ENCODE measurements at places on chromosomes 1 and 21.

DNA sequence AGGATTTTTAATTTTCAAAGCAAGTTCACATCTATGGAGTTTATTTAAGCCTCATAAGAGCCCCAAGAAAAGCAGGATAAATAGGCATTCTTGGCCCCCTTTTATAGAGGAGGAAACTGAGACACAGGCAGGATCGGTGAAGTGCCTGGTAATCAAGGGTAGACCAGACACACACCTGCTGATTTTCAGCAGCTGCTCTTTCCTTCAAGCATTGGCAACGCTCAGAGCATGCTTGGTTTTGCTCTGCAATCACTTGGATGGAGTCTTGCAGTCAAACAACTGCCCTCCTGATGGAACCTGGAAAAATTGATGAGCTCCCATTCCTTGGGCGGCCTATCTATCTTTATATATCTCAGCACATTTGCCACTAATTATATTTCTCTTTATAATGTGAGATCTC is 478.9 kb upstream of the CAMK1G start:
- no peaks in the 10 kb centered on the region for H3K27me3 ChIP-seq
- no peak for DNase-seq
- no peak overlapping the region for H3K27ac ChIP-seq
- H3K4me1 ChIP-seq: no peaks in the 10 kb centered on the region
- no peaks in the 10 kb centered on the region for H3K36me3 ChIP-seq

- no peak overlapping the region for H3K4me3 ChIP-seq
- H3K4me1 ChIP-seq: no peaks in the 10 kb centered on the region
- H3K36me3 ChIP-seq: no peaks in the 10 kb centered on the region
- no peak overlapping the region for H3K27ac ChIP-seq
Measured at GRCh38 chr1:164702216-164702615, 143.2 kb downstream of the PBX1 start.

DNA sequence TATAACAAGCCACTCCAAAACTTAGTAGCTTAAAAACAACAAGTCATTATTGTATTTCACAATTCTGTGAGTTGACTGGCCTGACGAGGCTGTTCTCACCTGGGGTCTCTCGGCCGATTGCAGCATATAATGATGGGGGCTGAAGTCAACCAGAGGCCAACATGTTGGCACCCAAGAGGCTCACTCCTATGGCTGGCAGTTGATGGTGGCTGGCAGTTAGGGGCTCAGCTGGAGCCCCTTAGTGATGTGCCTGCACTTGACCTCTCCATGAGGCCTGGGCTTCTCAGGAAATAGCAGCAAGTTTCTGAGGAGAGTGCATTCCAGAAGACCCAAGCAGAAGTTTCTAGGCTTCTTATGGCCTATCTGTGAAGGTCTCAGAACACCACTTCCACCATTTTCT is 459.4 kb downstream of the NPHP4 start:
- H3K36me3 ChIP-seq: no peaks in the 10 kb centered on the region
- H3K27ac ChIP-seq: no peak overlapping the region
- no peak for DNase-seq
- H3K27me3 ChIP-seq: peaks cover 6% of the 10 kb centered on the region
- no peak overlapping the region for H3K4me3 ChIP-seq

DNA sequence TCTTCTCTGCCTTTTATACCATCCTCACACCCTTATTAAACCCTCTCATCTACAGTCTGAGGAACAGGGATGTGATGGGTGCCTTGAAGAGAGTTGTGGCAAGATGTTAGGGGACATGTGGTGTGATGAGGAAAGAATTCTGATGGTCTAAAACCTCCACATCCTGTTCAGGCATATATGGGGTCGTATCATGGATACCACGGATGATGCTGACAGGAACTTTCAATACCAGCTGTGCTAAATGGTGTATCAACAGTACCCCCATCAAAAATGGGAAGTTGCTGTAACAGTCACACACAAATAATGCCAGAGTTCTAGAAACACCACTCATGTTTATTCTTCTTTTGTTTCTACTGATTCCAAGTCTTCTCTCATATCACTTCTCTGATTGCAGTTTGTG is 12.9 kb downstream of the OR2T6 start:
- H3K36me3 ChIP-seq: no peaks in the 10 kb centered on the region
- H3K27me3 ChIP-seq: peaks cover 6% of the 10 kb centered on the region
- H3K4me1 ChIP-seq: no peaks in the 10 kb centered on the region
- DNase-seq: no peak

DNA sequence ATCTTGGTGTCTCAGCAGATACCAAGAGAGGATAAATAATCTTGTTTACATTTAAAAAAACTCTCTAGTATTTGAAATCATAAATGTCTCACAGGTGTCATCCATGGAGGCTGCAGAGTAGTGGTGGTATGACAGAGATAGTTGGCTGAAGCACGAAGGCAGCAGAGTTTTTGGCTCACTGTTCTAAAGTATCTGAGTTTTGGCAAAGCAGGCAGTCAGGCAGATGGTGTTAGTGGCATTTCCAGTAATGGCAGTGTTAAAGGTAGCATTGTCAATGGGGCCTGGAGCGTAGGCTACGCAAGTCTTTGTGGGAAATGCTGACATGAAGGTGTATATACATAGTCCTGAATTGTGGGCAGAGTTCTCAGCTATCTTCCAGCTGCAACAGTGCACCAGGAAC is 68.5 kb upstream of the HSD17B7 start:
- H3K4me1 ChIP-seq: no peaks in the 10 kb centered on the region
- no peak overlapping the region for H3K4me3 ChIP-seq
- no peak for DNase-seq

DNA sequence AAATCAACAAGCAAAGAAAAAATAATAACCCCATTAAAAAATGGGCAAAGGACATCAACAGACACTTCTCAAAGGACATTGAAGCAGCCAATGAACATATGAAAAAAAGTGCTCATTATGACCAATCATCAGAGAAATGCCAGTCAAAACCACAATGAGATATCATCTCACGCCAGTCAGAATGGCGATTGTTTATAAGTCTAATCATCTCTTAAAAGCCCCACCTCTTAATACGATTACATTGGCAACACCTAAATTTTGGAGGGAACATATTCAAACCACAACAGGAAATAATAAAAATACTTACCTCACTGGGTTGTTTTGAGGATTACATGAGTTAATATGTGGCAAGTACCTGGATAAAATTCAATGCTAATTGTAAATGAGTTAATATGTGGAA is 57.1 kb upstream of the PLPPR4 start:
- H3K36me3 ChIP-seq: no peaks in the 10 kb centered on the region
- no peak overlapping the region for H3K4me3 ChIP-seq
- DNase-seq: no peak
- H3K27ac ChIP-seq: no peak overlapping the region
- no peaks in the 10 kb centered on the region for H3K27me3 ChIP-seq

DNA sequence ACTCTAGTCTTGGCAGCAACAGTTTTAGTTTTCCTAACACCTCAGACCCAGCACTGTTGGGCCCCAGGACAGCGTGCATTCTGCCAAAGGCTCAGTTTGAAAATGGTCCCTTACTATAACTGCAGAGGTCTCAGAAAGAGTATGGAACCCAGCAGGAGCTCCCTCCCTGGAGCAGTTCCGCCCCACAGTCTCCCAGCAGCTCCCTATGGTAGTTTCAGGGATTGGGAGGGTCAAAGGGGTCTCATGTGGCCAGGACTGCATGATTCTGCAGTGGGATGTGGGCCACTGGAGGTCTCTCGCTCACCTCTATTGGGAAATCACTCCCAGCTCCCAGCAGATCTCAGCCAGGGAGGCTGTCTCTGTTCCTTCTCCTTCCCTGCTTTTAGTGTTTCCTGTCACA is 12.3 kb downstream of the LY9 start:
- peaks cover 8% of the 10 kb centered on the region for H3K27me3 ChIP-seq
- H3K36me3 ChIP-seq: peaks cover 22% of the 10 kb centered on the region
- no peak overlapping the region for H3K4me3 ChIP-seq

- H3K36me3 ChIP-seq: no peaks in the 10 kb centered on the region
- H3K27me3 ChIP-seq: no peaks in the 10 kb centered on the region
- H3K4me3 ChIP-seq: no peak overlapping the region
- peaks cover 35% of the 10 kb centered on the region for H3K4me1 ChIP-seq
- H3K27ac ChIP-seq: no peak overlapping the region
Measured at GRCh38 chr1:27626031-27626935, 8.7 kb downstream of the FGR start.

DNA sequence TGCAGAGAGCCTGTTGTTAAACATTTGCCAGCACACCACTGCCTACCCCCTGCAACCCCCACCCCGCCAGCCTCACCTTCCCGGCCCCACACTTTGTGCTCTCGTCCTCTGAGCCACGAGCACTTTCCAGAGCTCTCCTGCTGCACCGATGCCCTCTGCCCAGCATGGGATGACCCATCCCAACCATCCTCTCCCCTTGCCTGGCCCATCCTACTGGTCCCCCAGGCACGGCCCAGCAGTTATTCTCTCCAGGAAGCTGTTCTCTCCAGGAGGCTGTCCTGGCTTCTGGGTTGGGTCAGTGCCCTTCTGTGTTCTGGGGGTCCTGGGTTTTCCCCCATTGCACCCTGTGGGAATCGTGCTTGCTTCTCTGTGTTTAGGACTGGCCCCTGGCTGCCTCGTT is 60.1 kb upstream of the ABCG1 start:
- no peaks in the 10 kb centered on the region for H3K27me3 ChIP-seq
- H3K4me1 ChIP-seq: peaks cover 21% of the 10 kb centered on the region
- no peak overlapping the region for H3K27ac ChIP-seq
- DNase-seq: no peak

GRCh38 chr1:38077523-38078147 is 31.0 kb upstream of the POU3F1 start:
- H3K27ac ChIP-seq: no peak overlapping the region
- no peaks in the 10 kb centered on the region for H3K36me3 ChIP-seq
- no peaks in the 10 kb centered on the region for H3K4me1 ChIP-seq
- DNase-seq: no peak

DNA sequence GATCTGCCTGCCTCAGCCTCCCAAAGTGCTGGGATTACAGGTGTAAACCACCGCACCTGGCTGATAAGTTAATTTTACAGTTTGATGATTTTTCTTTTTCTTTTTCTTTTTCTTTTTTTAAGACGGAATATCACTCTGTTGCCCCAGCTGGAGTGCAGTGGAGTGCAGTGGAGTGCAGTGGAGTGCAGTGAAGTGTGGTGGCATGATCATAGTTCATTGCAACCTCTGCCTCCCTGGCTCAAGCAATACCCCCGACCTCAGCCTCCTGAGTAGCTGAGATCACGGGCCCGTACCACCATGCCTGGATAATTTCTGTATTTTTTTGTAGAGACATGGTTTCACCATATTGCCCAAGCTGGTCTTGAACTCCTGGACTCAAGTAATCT is 84.4 kb upstream of the CXADR start:
- DNase-seq: no peak
- H3K27me3 ChIP-seq: no peaks in the 10 kb centered on the region
- H3K4me3 ChIP-seq: no peak overlapping the region
- H3K36me3 ChIP-seq: no peaks in the 10 kb centered on the region
- H3K27ac ChIP-seq: no peak overlapping the region

DNA sequence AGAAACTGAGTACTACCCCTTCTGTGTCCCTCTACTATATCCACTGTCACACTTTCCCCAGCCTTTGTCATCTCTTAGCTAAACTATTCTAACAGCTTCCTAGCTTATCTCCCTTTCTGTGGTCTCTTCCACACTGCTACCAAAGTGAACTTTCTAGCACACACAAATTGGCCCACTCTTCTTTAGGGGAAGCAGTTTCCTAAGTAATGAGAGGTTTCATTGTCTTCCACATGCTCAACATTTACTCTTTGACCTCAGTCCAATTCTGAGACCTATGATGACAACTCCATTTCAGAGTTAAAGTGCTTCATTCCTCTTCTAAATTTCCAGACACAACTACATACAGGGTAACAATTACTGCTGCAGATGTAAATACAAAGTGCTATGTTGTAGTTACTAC is 32.9 kb downstream of the SCYL3 start:
- DNase-seq: no peak
- no peak overlapping the region for H3K27ac ChIP-seq
- no peak overlapping the region for H3K4me3 ChIP-seq
- peaks cover 47% of the 10 kb centered on the region for H3K36me3 ChIP-seq
- no peaks in the 10 kb centered on the region for H3K27me3 ChIP-seq
- peaks cover 6% of the 10 kb centered on the region for H3K4me1 ChIP-seq

- H3K36me3 ChIP-seq: no peaks in the 10 kb centered on the region
- H3K27me3 ChIP-seq: no peaks in the 10 kb centered on the region
- H3K4me3 ChIP-seq: no peak overlapping the region
- DNase-seq: no peak
- H3K27ac ChIP-seq: no peak overlapping the region
Measured at GRCh38 chr1:175206687-175207086, 14.1 kb upstream of the KIAA0040 start.

DNA sequence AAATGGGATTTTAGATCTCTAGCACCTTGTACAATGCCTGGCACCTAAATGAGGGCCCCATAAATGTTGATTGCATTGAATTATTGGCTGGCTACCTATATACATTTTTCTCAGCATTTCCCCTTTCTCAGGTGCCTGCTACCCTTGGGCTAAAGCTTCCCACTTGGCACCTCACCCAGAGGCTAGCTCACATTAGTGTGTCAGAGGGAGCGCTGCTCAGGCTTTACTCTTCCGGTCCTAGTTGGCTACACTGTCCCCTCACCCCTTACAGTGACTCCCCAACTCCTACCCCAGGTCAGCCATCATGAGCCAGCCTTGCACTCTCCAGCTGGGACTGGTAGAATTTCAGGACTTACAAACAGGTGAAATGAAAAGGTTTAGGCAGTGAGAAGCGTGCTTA is 9.5 kb downstream of the TRAF5 start:
- H3K36me3 ChIP-seq: peaks cover 46% of the 10 kb centered on the region
- peak overlapping the region; percentile 74 for H3K27ac ChIP-seq
- H3K4me1 ChIP-seq: peaks cover 80% of the 10 kb centered on the region
- no peak for DNase-seq
- H3K4me3 ChIP-seq: peak overlapping the region; percentile 82

DNA sequence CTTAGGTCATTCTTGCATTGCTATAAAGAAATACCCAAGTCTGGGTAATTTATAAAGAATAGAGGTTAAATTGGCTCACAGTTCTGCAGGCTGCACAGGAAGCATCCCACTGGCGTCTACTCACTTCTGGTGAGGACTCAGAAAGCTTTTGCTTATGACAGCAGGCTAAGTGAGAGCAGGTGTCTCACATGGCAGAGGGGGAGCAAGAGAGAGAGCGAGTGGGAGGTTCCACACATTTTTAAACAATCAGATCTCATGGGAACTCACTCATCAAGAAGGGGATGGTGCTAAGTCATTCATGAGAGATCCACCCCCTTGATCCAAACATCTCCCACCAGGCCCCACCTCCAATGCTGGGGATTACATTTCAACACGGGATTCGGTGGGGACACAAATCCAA is 13.6 kb upstream of the RGS4 start:
- H3K27me3 ChIP-seq: peaks cover 1% of the 10 kb centered on the region
- H3K4me3 ChIP-seq: no peak overlapping the region
- no peak overlapping the region for H3K27ac ChIP-seq
- H3K4me1 ChIP-seq: no peaks in the 10 kb centered on the region
- no peak for DNase-seq

GRCh38 chr1:192579010-192579738 is 3.6 kb downstream of the RGS1 start:
- H3K4me3 ChIP-seq: peak overlapping the region; percentile 86
- H3K27ac ChIP-seq: peak overlapping the region; percentile 6
- H3K27me3 ChIP-seq: peaks cover 9% of the 10 kb centered on the region
- peaks cover 46% of the 10 kb centered on the region for H3K4me1 ChIP-seq
- H3K36me3 ChIP-seq: peaks cover 29% of the 10 kb centered on the region

GRCh38 chr1:38190983-38191382 is 144.4 kb upstream of the POU3F1 start:
- no peak overlapping the region for H3K27ac ChIP-seq
- no peak overlapping the region for H3K4me3 ChIP-seq
- peaks cover 13% of the 10 kb centered on the region for H3K27me3 ChIP-seq
- DNase-seq: no peak
- no peaks in the 10 kb centered on the region for H3K4me1 ChIP-seq
- H3K36me3 ChIP-seq: no peaks in the 10 kb centered on the region

- H3K27ac ChIP-seq: no peak overlapping the region
- no peak for DNase-seq
- peaks cover 3% of the 10 kb centered on the region for H3K27me3 ChIP-seq
- H3K4me1 ChIP-seq: peaks cover 6% of the 10 kb centered on the region
- no peak overlapping the region for H3K4me3 ChIP-seq
- no peaks in the 10 kb centered on the region for H3K36me3 ChIP-seq
Measured at GRCh38 chr21:39118061-39118460, 65.2 kb downstream of the PSMG1 start.
